ENCODE measurements at places on chromosomes 1 and 21.

- DNase-seq = no peak
- no peak overlapping the region for H3K27ac ChIP-seq
- H3K27me3 ChIP-seq = no peaks in the 10 kb centered on the region
- H3K4me3 ChIP-seq = no peak overlapping the region
Observed at GRCh38 chr1:59598120-59598440, 216.7 kb upstream of the HOOK1 start.

DNA sequence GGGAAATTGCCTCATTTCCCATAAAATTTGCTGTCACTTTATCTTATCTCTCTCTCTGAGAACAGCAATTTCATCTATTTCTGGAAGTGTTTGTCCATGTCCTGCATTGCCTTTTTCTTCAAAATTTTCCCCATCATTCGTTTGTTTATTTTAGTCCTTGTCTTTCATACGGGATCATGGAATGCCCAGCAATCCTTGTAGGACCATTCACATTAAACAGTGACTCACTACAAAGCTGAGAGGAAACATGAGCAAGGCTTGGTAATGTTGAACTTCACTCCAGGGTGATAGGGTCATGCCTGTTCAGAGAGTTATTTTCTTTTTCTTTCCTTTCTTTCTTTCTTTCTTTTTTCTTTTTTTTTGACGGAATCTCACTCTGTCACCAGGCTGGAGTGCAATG lies 32.2 kb upstream of the HNRNPU start:
- H3K4me3 ChIP-seq = no peak overlapping the region
- H3K36me3 ChIP-seq = no peaks in the 10 kb centered on the region
- H3K27ac ChIP-seq = no peak overlapping the region
- no peak for DNase-seq
- no peaks in the 10 kb centered on the region for H3K4me1 ChIP-seq

DNA sequence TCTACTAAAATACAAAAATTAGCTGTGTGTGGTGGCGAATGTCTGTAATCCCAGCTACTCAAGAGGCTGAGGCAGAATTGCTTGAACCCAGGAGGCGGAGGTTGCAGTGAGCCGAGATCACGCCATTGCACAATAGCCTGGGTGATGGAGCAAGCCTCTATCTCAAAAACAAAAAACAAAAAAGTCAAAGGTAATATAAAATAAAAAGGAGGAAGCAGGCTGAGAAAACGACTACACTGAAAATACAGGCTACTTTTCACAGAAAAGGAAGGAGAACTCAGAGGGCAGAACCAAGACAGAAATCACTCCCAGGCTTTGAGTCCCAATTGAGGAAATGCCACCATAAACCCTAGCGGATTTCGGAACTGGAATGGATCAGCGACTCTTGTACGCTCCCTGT lies 5.9 kb upstream of the A3GALT2 start:
- H3K4me3 ChIP-seq = no peak overlapping the region
- peaks cover 88% of the 10 kb centered on the region for H3K36me3 ChIP-seq
- no peaks in the 10 kb centered on the region for H3K27me3 ChIP-seq
- H3K4me1 ChIP-seq = no peaks in the 10 kb centered on the region
- H3K27ac ChIP-seq = no peak overlapping the region
- no peak for DNase-seq

GRCh38 chr1:77168358-77168757 lies 50.9 kb downstream of the PIGK start:
- no peak overlapping the region for H3K4me3 ChIP-seq
- no peaks in the 10 kb centered on the region for H3K27me3 ChIP-seq
- no peaks in the 10 kb centered on the region for H3K4me1 ChIP-seq
- H3K27ac ChIP-seq = no peak overlapping the region

GRCh38 chr1:222095606-222096475 lies 354.0 kb upstream of the DUSP10 start:
- no peak overlapping the region for H3K27ac ChIP-seq
- H3K4me1 ChIP-seq = peaks cover 3% of the 10 kb centered on the region
- H3K27me3 ChIP-seq = no peaks in the 10 kb centered on the region
- no peaks in the 10 kb centered on the region for H3K36me3 ChIP-seq
- H3K4me3 ChIP-seq = no peak overlapping the region
- peak; percentile 65 for DNase-seq

GRCh38 chr1:198121056-198121826 lies 35.6 kb upstream of the NEK7 start:
- no peak overlapping the region for H3K4me3 ChIP-seq
- no peaks in the 10 kb centered on the region for H3K4me1 ChIP-seq
- no peak overlapping the region for H3K27ac ChIP-seq
- no peak for DNase-seq
- no peaks in the 10 kb centered on the region for H3K27me3 ChIP-seq
- no peaks in the 10 kb centered on the region for H3K36me3 ChIP-seq

GRCh38 chr1:44694863-44695478 lies 20.5 kb downstream of the ARMH1 start:
- no peak overlapping the region for H3K4me3 ChIP-seq
- H3K27ac ChIP-seq = no peak overlapping the region
- H3K4me1 ChIP-seq = peaks cover 16% of the 10 kb centered on the region
- no peak for DNase-seq
- H3K27me3 ChIP-seq = no peaks in the 10 kb centered on the region

DNA sequence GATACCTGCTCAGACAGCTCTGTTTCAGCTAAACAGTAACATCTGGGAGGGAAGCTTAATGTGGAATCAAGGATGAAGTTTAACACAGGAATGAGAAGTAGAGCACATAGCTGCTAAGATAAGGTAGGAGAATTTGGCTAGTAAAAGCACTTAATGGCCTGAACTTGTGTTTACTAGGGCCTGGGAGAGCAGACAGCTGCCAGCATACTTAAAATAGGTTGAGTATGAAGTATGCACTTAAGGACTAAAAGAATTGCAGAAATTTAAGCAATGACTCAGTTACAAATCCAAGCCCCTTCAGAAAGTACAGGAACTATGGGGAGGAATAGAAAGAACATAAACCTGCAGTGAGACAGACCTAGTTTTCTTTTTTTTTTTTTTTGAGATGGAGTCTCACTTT lies 53.0 kb downstream of the BACH1 start:
- DNase-seq = no peak
- H3K4me3 ChIP-seq = no peak overlapping the region
- peaks cover 5% of the 10 kb centered on the region for H3K36me3 ChIP-seq
- H3K27ac ChIP-seq = no peak overlapping the region

GRCh38 chr1:227449741-227450441 lies 113.5 kb upstream of the ZNF678 start:
- no peak overlapping the region for H3K4me3 ChIP-seq
- no peaks in the 10 kb centered on the region for H3K4me1 ChIP-seq
- no peak for DNase-seq

GRCh38 chr1:106603616-106604015 lies 452.9 kb upstream of the PRMT6 start:
- H3K27ac ChIP-seq = no peak overlapping the region
- H3K4me3 ChIP-seq = no peak overlapping the region
- no peaks in the 10 kb centered on the region for H3K27me3 ChIP-seq
- H3K36me3 ChIP-seq = no peaks in the 10 kb centered on the region
- H3K4me1 ChIP-seq = no peaks in the 10 kb centered on the region

GRCh38 chr1:17125756-17126237 lies 6.5 kb upstream of the PADI2 start:
- no peak overlapping the region for H3K27ac ChIP-seq
- no peaks in the 10 kb centered on the region for H3K36me3 ChIP-seq
- H3K4me1 ChIP-seq = peaks cover 4% of the 10 kb centered on the region
- peak; percentile 86 for DNase-seq

GRCh38 chr1:244545511-244545910 lies 84.4 kb downstream of the CATSPERE start:
- DNase-seq = no peak
- H3K36me3 ChIP-seq = no peaks in the 10 kb centered on the region
- no peaks in the 10 kb centered on the region for H3K4me1 ChIP-seq
- no peaks in the 10 kb centered on the region for H3K27me3 ChIP-seq

Measured in CD4-positive, alpha-beta T cell (primary cell).